ENCODE measurements at places on chromosomes 6 and 20.

GRCh38 chr6:130366107-130367005 is 539 bp downstream of the TMEM200A start:
- DNase-seq, result peak; percentile 21

GRCh38 chr6:2738373-2738979 is 12.2 kb downstream of the MYLK4 start:
- peak; percentile 53 for DNase-seq

GRCh38 chr6:70119218-70119835 is 183.6 kb downstream of the COL9A1 start:
- DNase-seq, result no peak

DNA sequence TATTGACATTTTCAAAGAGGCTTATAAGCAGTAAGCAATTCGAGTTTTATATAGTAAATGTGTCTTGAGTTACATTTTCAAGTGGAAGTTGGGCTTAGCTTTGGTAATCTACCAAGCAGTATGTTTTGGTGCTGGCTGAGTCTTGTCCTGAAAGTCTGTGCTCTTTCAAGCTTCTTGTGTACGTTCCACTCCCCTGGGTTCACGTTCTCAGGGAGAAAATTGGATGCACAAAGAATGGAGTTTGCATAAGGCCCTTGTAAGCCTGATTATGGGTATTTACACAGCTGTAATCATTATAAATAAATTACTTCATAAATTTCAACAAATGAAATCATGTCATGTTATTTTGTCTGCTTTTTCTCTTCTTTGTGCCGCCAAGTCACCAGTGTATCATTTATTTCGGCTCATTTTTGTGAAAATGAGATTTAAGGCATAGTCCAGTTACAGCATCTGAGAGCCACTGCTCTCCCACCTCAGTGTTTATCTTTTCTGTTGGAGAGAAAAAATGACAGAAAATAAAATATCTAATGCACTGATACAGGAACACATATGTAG is 262.5 kb downstream of the BTBD3 start:
- no peak for DNase-seq

DNA sequence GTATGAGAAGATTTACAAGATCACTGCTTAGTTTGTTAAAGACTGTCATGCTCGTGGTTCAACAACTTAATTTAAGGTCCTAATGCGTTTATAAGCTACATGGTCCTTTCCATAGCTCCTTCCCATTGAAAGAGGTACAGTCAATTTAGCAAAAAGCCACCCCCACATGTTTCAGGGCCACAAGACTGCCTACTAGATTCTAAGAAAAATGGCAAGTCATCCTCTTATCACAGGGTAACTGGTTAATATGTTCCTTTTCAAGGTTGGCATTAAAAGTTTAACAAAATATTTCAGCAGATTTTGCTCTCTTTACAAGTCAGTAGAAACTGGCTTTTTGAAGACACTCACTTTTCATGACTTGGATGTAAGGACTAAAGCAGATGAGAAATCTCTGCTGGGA is 15.7 kb downstream of the GSTA3 start:
- DNase-seq, result no peak

DNA sequence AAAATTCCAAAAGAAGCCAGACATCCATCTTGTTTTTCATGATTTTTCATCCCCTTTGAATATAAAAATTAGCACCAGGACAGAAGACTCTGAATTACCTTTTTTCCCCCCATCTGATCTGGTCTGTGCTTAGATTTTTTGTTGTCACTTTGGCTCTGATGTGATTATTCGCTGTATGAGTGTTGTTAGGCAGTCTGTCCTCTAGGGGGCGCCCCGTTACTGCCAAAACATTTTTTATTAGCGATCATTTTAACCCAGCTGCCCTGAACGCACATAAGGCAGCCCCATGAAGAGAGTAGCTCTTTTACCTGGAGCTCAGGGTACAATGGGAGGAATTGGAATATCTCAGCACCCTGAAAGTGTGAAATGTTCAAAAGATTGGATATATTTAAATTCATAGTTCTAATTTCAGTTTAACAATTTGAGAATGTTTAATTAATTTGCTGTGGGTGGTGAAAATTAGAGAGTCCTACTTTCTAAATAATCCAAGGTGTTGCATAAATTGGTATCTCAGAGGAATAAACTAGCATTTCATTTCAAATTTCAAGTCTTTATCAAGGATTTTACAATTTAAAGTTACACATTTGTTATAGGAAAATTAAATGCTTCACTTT is 60.8 kb downstream of the PRPH2 start:
- peak; percentile 83 for DNase-seq

- no peak for DNase-seq
Measured at GRCh38 chr6:131250122-131250521, 114.9 kb downstream of the AKAP7 start.

GRCh38 chr20:45448270-45448669 is 21.3 kb upstream of the WFDC2 start:
- DNase-seq, result no peak

DNA sequence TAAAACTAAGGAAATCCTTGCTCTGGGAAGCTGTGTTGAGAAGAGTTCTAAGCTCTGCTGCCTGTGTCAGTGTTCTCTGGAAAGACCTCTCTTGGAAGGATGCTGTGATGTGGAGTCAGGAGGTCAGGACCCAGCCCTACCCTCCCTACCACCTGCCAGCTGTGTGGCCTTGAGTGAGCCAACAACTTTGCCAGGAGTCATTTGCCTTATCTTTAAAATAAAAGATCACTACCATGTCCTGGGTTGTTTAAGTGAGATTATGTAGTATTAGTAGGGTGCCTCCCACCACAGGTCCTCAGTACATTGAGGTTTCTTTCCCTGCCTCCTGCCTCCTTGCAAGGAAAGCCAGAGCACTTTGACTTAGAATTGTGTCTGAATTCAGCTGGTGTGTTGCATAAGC is 64.9 kb downstream of the FOXO3 start:
- no peak for DNase-seq

- peak; percentile 80 for DNase-seq
Measured at GRCh38 chr6:28880894-28881780, 42.6 kb downstream of the TRIM27 start.

GRCh38 chr20:63082308-63082938 is 75.7 kb upstream of the BHLHE23 start:
- DNase-seq, result peak; percentile 11

DNA sequence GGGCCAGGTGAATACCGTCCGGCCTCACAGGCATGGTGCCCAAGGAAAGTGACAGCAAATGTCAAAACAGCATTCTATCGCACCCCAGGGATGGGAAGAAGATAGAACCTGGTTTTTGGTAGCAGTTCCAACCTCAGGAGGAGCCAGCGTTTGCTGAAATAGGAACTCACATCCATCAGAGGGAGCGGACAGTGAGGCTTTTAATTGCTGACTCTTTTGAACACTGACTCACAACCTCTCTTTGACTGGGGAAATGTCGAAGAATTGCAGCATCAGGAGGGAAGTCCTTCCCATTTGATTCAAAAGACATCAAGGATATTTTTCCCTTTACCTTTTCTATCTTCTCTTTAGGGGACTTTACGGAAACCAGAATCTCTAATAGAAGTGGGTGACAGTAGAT is 114.2 kb downstream of the UNC5CL start:
- no peak for DNase-seq

DNA sequence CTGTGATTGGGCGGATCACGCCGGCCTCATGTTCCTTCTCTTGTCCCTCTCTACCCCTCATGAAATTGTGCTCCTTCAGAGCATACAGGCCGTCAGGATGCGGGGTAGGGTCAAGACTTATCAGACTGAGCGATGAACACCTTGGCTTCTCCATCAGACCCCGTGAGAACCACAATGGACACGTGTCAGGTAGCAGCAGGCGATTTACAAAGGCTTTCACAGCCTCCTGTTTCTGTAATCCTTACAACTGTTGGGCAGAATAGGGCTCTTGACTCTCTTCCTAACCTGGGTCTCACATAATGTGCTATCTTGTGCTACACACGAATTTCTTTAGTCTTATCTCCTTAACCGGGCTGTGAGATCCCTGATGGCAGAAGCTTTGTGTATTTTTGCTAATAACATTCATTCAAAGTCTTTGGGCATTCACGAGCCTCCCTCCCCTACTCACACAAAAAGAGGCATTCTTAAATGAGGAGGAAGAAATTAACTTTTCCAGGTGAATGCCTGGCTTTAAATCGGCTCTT is 122.9 kb upstream of the SLC22A23 start:
- no peak for DNase-seq

GRCh38 chr6:5308066-5308465 is 46.8 kb downstream of the FARS2 start:
- DNase-seq, result no peak

DNA sequence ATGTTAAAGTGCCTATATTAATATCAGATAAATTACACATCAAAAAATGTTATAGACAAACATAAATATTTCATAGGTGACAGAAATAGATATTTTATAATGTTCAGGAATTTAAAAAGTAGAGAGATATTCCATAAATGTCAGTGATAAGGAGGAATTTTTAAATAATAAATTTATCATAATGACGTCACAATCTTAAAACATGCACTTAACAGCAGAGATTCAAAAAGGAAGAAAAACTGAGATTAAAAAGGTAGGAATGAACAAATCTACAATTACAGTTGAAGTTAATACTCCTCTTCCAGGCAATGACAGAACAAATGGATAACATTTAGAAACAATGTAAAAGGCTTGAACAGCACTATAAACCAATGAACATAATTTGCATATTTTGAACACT is 345.4 kb upstream of the NOX3 start:
- no peak for DNase-seq

- no peak for DNase-seq
Measured at GRCh38 chr6:140107216-140107615, 732.8 kb upstream of the CITED2 start.

GRCh38 chr20:39871013-39871412 is 818.0 kb downstream of the MAFB start:
- DNase-seq, result no peak

- DNase-seq, result no peak
Measured at GRCh38 chr6:47335466-47335865, 25.8 kb upstream of the TNFRSF21 start.

GRCh38 chr6:44258325-44258863 is 1.1 kb upstream of the SLC35B2 start:
- no peak for DNase-seq

DNA sequence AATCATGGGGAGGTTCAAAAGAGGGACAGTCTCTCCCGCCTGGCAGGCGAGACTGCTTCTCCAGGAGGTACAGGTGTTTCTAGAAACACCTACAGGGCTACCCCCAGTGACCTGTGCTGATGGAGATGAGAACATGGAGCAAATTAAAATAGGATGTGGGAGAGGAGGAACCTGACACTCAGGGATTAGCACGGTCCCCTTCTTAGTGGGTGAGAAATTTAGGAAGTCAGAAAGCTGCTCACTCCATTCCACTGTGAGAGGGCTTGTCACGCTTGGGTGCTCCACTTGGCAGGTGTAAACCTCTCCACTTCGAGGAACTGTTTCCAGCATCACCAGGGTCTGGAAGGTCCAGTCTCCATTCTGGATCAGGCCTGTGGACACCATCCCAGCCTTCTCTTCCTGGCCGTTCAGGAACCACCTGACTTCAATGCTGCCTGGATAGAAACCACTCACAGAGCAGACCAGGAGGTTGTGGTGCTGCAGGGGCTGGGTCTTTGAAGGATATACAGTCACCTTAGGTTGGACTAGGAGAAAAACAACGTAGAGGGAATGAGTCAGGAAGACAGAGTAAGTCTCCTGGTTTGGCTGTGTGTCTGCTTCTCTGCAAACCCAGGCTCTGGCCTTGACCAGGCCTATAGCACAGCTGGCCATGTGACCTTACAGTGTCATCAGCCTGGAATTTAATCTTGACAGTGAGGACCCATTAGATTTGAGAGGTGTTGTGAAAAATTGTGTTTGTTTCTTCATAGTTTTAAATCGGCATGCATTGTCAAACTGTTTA is 8.1 kb downstream of the HLA-DRB1 start:
- no peak for DNase-seq

DNA sequence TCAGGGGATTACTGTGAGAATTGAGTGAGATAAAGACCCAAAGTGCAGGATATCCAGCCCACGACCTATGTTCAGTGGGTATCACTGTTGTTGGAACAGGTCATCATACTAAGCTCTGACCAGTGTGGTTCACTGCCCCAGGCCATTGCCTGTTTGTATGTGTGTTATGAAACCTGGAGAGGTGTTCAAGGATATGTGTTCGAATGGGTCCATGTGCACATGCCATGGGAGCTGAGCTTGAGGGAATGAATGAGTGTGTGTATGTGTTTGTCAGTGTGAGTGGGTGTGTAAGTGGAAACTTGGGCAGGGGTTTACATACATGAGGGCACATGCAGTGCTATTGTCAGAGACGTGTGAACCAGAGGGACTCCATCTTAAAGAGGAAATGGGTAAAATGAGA is 17.7 kb upstream of the AHCY start:
- DNase-seq, result no peak

DNA sequence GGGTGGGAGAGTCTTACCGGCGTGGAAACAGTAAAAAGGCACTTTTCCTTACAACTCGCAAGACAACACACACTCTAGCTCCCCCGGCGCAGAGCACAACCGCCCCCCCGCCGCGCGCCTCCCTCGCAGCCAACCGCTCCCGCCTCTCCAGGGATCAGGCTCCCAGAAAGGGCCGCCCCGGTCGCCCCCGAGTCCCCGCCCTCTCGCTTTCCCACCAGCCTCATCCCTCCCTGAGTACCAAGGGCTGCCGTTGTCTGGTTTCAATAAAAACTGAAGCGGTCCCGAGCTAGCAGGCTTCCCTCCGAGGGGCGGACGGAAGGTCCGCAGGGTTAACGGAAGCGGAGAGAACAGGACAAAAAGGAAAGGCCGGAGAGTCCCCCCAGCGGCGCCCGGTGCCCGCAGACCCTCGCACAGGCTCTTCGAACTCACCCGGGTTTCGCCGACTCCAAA is 804 bp downstream of the ELOVL5 start:
- DNase-seq, result peak; percentile 57

DNA sequence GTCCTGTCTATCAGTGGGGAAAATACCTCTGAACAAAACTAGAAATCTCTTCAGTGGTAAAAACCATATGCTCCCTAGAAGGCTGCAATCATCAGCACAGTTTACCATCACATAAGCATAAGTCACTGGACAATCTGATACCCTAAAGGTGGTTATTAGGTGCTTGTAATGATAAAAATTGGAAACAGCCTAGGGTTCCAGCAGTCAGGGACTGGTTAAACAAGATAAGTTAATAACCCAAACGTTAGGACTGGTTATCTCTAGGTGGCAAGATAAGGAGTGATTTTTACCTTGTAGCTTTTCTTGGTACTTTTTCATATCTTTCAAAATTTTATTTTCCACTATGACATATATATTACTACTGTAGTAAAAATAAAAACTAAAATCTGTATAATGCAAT is 11.0 kb downstream of the ECI2 start:
- no peak for DNase-seq

Measured in activated CD4-positive, alpha-beta T cell treated with anti-CD3 and anti-CD28 coated beads, Interleukin-10, Interleukin-2, amounts not matched to agents 100 ng/mL and 50 ng/mL, durations not matched to agents 16 hours and 8 hours (primary cell).